ENCODE measurements at places on chromosomes 4 and X. TPM values are rescaled to one million over a fixed set of nuclear protein-coding genes. Genes with fewer than 3 reads are reported as not detected.

GRCh38 chr4:99868126-99868596, 26.1 kb downstream of the LAMTOR3 start:
- no peak for DNase-seq

GRCh38 chrX:149516604-149517003, 11.5 kb upstream of the IDS start:
- no peak for DNase-seq

DNA sequence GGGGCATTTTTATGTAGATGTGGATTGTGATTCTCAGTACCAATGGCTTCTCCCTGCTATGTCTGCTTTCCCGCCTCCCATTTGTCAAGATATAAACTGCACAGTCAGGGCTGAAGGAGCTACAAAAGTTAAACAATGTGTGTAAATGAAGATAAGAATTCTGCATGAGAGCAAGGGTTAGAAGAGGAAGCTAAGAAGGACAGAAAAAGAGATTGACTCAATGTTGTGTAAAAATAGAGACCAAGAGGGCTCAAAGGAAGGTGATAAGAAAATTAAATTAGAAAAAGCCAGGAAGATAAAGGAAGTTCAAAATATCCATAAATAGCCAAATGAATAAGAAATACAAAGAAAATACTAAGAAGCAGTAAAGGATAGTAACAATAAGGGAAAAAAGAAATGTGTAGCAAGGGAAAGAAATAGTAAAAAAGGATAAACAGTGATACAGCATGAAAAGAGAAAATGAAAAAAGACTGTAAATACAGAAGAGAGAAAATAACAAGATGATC, 82.5 kb downstream of the AMELX start:
- peak; percentile 16 for DNase-seq

GRCh38 chrX:48711929-48712505, 15.5 kb downstream of the SUV39H1 start:
- no peak for DNase-seq

- peak; percentile 28 for DNase-seq
Measured at GRCh38 chrX:320126-320783, 1.7 kb upstream of the GTPBP6 start.

DNA sequence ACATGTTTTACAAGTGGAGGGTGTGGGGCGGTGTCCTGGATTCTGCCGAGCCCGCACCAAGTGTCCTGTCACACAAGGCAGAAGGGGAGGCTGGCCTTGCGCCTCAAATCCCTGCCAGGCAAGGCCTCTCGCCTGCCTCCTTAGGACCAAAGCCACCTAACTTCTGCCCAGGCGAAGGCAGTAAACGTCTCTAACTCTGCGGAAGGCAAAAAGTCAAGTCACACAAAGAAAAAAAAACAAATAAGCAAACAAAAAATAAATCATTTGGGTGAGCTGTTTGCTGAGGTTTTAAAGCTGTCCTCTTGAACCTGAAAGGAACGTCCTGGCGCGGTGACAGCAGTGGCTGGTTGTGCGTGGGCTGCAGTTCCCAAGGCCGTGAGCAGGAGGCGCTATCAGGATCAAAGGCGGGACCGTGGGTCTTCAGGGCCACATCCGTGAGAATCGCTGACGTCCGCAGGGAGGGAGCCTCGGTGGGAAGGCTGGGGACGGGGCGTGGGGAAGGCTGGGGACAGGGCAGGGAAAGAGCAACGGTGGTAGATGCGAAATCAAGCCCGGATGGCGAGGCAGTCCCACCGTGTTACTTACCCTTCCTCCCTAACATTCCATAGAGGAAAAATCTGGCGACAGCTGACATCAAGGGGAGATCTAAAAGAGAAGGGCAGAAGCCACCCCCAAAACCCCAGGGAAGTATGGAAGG, 99.1 kb downstream of the TRAPPC11 start:
- no peak for DNase-seq

DNA sequence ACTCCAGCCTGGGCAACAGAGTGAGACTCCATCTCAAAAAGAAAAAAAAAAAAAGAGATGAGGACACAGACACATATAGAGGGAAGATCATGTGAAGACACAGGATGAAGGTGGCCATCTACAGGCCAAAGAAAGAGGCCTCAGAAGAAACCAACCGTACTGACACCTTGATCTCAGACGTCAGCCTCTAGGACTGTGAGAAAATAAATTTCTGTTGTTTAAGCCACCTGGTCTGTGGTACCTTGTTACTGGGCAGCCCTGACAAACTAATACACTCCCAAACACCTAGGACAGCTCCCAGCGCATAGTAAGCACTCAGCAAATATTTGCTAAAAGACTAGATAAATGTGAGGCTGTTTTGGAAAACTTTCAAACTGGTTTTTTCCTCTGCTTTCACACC, 59.2 kb upstream of the SMIM10 start:
- DNase-seq = no peak

DNA sequence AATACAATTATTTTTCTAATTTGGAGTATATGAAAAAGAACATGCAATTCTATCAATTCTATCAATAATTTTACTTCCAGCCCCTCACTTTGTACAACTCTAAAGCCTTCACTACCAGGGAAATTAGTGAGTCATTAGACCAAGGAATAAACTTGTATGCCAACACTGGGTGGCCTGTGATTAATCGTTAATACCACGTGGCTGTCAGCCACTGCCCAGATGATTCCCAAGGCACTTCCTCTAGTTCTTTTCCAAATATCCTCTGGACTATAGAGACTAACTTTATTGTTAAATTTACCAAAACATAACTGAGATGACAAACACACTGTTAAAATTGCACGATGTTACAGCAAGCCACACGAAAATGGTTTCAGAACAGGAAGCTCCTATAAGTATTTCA, 45.7 kb downstream of the MID1 start:
- peak; percentile 71 for DNase-seq

- DNase-seq = no peak
Measured at GRCh38 chr4:42088386-42088785, 64.1 kb downstream of the BEND4 start.

DNA sequence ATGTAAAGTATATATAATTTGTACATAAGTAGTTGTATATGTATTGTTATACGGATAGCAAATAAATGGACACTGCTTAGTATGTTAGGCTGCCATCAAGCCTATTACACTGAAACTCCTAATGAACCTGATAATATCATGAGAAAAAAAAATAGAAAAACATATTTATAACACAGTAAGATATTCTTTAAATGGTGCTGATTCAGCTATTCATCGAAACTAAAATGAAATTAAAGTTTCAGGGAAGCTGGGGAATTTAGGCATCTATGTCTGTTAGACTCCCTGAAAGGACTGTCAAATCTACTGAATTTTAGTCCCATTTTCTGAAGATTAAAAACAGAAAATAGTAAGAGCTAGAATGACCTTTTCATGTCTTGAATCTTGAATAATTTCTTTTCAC, 647.1 kb upstream of the PABPC4L start:
- no peak for DNase-seq

- DNase-seq = peak; percentile 90
Measured at GRCh38 chrX:141341341-141341740, 99.0 kb upstream of the SPANXC start.

DNA sequence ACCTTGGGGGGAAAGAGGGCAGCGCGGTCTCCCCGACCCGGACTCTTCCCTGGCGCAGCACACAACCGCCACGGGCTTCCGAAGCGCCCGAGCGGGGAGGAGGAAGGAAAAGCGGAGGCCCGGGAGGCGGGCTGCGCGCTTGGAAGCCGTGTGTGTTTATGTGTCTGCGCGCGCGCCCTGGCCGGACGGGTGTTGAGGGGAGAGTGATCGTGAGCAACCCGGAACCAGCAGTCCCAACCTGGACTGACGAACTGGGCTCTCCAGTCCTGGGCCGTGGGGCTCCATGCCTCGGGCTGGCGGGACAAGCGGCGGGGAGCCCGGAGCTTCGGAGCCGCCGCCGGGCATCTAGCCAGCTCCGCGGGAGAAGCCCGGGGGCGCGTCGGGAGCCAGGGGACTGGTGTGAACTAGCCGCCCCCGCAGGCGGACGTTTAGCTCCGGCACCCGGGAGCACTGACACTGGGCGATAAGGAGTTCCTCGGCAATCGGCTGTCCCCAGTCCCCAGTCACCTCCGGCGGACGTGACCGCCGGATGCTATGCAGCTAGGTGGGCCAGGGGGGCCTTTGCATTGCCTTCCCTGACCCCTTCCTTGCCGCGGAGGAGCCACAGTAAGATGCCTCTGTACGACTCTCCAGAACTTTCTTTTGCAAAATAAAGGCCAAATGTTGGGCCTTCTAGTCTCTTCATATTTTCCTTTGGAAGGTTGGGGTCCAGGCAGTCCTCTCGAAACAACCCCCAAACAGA, 74.8 kb upstream of the BCOR start:
- DNase-seq = peak; percentile 58

- DNase-seq = no peak
Measured at GRCh38 chr4:76016393-76016792, 6.9 kb downstream of the CXCL10 start.

Gene SHOX
- polyA plus RNA-seq = not detected

Gene MAGEA2B
- polyA plus RNA-seq = not detected

Gene PHEX
- polyA plus RNA-seq = 0.07 TPM

Gene GYPB
- not detected for polyA plus RNA-seq

Gene CXXC4
- polyA plus RNA-seq = not detected

Gene SULT1E1
- polyA plus RNA-seq = 25.8 TPM

Gene ACE2
- polyA plus RNA-seq = not detected

Gene MAGEA12
- not detected for polyA plus RNA-seq

Data from endothelial cell of umbilical vein (primary cell).